Esophagus (tissue), 2 donors: ENCODE measurements at places on chromosomes 12 and 14. TPM values are rescaled to one million over a fixed set of nuclear protein-coding genes. Genes with fewer than 3 reads are reported as not detected.

The KRT3 gene
- polyA plus RNA-seq = 2.4 TPM

The TMEM179 gene
- polyA plus RNA-seq = 0.02 TPM

The MYL6B gene
- 57.3 TPM for polyA plus RNA-seq

The CLEC7A gene
- polyA plus RNA-seq = 4.6 TPM

The FGF6 gene
- not detected for polyA plus RNA-seq

The SNW1 gene
- polyA plus RNA-seq = 20.0 TPM

The POLE2 gene
- polyA plus RNA-seq = 7.0 TPM

The ALDH1L2 gene
- polyA plus RNA-seq = 0.35 TPM

The MIP gene
- 0.04 TPM for polyA plus RNA-seq

The NRL gene
- 1.4 TPM for polyA plus RNA-seq

The CCDC92 gene
- polyA plus RNA-seq = 14.0 TPM

The CLEC9A gene
- not detected for polyA plus RNA-seq

The TESPA1 gene
- polyA plus RNA-seq = 0.32 TPM

The PDZRN4 gene
- 1.8 TPM for polyA plus RNA-seq

The ENDOU gene
- polyA plus RNA-seq = 101 TPM

The GLIPR1 gene
- polyA plus RNA-seq = 0.94 TPM

The IAPP gene
- polyA plus RNA-seq = not detected

The ZDHHC22 gene
- not detected for polyA plus RNA-seq

The SERPINA12 gene
- polyA plus RNA-seq = not detected

The PTPN6 gene
- polyA plus RNA-seq = 38.3 TPM

The ADAM20 gene
- polyA plus RNA-seq = 0.06 TPM

The EXOC5 gene
- 8.9 TPM for polyA plus RNA-seq

The ARHGDIB gene
- polyA plus RNA-seq = 69.0 TPM

The GALNT16 gene
- 0.39 TPM for polyA plus RNA-seq

The LRRC43 gene
- polyA plus RNA-seq = 0.21 TPM

The SYNE3 gene
- 0.73 TPM for polyA plus RNA-seq

The ABCD2 gene
- 0.04 TPM for polyA plus RNA-seq

The TDRD9 gene
- 0.28 TPM for polyA plus RNA-seq

The SPIC gene
- 0.10 TPM for polyA plus RNA-seq

The CPNE6 gene
- polyA plus RNA-seq = 0.06 TPM

The PTPRQ gene
- 0.20 TPM for polyA plus RNA-seq

The AQP6 gene
- polyA plus RNA-seq = 0.08 TPM

The IQSEC3 gene
- polyA plus RNA-seq = 0.14 TPM

The SLC48A1 gene
- 20.6 TPM for polyA plus RNA-seq

The EML1 gene
- polyA plus RNA-seq = 4.4 TPM

The LTB4R gene
- polyA plus RNA-seq = 73.6 TPM

The ANO4 gene
- 0.02 TPM for polyA plus RNA-seq

The FAR2 gene
- polyA plus RNA-seq = 1.5 TPM

The CEP170B gene
- 19.8 TPM for polyA plus RNA-seq

The ZFHX2 gene
- 0.12 TPM for polyA plus RNA-seq

The RFX4 gene
- not detected for polyA plus RNA-seq

The BORCS5 gene
- polyA plus RNA-seq = 2.6 TPM

The CCDC196 gene
- polyA plus RNA-seq = not detected

The PLD4 gene
- polyA plus RNA-seq = 0.53 TPM

The TUNAR gene
- not detected for polyA plus RNA-seq

The SERPINA9 gene
- not detected for polyA plus RNA-seq

The PLCZ1 gene
- polyA plus RNA-seq = not detected

The ESRRB gene
- 0.06 TPM for polyA plus RNA-seq

The PPM1H gene
- polyA plus RNA-seq = 0.09 TPM

The GPX2 gene
- polyA plus RNA-seq = 128 TPM

The TTC6 gene
- polyA plus RNA-seq = 2.4 TPM

The PRKD1 gene
- 1.4 TPM for polyA plus RNA-seq

The IL26 gene
- 0.06 TPM for polyA plus RNA-seq

The ABCC9 gene
- polyA plus RNA-seq = 0.61 TPM

The FOXA1 gene
- polyA plus RNA-seq = 9.5 TPM

The SYNJ2BP gene
- polyA plus RNA-seq = 6.8 TPM

The KSR2 gene
- polyA plus RNA-seq = 0.01 TPM
